ENCODE measurements at places on chromosomes 7 and 10.

DNA sequence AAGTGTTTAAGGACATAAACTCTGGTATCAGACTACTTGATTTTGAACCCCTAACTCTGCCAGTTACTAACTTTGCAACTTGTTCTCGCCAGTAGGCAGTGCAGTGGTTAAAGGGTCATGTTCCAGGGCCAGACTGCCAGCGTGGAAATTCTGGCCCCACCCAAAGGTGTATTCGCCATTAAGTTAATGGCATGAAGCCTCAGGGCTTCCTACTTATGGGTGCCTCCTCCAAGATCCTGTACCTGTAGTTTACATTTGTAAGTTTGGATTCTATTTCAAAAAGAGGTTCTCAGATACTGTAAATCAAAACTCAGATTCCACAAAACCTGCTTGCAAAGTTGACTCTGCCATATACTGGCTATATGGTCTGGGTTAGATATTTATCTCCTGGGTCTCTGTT is 2.8 kb upstream of the PIP start:
- no peak for DNase-seq

DNA sequence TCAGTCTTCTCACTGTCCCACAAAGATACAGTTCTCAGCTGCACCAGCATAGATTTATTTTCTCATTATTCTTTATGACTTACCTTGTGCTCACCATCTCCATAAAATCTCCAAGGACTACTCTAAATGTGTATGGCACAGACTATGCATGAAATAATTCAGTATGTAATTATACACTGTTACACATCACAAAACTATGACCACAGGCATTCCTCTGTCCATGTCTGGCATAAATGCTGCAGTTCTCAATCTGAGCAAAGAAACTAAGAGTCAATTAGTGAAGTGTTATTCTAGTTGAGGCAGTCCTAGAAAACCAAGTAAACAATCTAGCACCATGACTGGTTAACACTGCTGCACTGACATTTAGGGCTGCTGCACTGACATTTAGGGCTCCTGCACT is 2.7 kb downstream of the CYCS start:
- no peak for DNase-seq

DNA sequence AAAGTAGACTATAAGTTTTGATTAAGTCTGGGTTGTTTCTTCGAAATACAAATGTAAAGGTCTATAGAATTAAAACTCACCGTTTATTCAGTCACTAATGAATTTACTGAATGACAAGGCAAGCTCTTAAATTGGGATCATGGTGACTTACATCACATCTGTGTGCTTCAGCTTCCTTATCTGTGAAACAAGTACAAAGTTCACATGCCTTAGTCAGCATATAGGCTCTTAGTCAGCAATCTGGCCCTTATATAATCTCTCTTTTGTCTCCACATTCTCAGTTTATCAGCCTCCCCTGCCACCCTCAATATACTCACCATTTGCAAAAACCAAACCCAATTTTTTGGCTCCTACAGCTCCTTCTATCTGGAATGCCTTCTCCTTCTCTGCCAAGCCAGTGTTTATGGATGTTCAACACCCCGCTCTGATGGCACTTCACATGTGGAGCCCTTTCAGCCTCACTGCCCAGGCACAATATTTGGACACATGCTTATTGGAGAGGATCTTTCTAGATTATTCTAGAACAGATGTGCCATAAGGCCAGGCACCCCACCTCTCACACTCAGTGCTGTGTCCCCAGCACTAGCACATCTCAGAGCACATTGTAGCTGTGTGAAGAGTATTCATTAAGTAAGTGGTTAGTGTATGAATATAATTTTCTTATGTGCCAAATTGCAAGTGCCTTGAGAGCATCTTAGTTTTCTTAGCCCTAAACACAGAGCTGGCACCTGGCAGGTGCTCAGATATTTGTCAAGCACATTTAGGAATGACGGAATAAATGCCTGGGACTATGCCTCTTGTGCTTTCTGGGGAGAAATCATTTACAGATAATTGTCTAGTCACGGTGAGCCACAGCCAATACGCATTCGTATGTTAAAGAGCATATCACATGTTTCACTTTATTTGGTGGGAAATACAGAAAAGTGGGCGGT is 9.8 kb upstream of the LAMB1 start:
- DNase-seq = peak; percentile 71

DNA sequence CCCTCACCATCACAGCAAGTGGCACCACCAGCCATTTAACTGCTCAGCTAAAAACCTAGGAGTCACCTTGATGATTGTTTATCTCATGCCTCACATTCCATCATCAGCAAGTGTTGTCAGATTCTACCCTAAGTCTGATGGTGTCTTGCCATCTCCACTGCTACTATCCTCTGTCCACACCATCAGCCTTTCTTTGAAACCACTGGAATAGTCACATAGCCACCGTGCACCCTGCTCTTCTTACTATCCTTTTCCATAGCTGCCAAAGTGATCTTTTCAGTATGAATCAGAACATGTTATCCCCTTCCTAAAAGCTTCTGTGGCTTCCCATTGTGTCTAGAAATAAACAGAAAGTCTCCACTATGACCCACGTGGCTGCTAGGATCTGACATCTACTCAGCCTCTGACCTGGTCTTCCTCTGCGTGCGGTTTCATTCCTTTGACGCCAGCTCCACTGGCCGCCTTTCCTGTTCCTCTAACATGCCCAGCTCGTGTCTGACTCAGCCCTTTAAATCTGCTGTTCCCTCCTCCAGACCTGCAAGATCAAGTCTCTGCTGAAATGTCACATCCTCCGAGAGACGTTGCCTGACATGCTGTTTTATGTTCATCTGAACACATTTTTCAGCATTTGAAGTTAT is 16.5 kb upstream of the CHN2 start:
- DNase-seq = peak; percentile 40

DNA sequence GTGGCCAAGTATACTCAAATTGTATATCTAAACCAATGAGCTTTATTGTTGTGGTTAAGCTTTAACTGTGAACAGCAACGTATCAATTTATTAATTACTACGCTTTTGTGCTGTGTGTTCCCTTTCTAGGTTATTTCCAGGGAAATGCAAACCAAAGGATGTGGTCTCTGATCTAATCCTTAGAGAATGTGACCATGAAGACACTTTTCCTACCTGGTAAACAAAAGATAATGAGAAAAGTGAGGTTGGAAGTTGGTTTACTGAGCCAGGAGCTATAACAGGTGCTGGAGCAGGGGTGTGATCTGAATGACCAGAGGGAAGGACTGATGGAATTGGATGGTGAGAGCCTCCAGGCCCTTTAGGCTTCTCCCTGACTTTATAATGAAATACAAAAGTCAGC is 25.4 kb upstream of the CALU start:
- DNase-seq = peak; percentile 61
